ENCODE measurements at places on chromosomes 5 and 9.

DNA sequence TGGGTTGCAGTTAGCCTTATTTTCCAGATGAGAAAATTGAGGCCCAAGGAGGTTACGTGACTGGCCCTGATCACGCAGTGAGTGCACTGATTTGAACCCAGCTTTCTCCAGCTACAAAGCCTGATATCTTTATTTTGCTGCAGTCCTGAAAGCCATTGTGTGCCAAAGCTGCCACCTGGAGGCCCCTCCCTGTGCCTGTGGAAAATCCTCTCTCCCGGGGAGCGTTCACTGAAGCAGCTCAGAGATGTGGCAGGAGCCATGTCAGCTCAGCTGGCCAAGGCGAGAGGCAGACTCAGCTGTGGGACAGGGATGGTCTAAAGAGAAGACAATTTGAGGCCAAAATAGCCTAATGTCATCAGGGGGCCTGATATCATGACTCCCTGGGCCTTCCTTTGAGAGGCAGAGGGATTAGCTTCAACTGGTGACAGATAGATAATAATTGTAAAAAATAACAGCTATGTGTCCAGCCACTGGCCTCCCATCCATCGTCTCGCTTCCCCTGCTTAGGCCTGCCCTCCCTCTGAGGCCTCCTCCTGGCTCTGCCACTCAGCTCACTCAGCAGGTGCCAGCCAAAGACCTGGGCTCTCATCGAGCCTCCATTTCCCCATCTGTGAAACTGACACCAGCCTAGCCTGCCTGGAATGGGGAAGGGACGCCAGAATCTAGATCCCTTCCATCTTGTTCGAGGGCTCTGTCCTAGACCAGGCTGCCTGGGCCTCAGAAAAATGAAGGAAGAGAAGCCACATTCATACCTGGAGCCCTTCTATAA, 74.3 kb upstream of the GGTA1 start:
- no peak for DNase-seq

- no peak for DNase-seq
Measured at GRCh38 chr5:7374186-7374585, 21.8 kb upstream of the ADCY2 start.

- no peak for DNase-seq
Measured at GRCh38 chr9:119924736-119925135, 555.5 kb upstream of the BRINP1 start.

- no peak for DNase-seq
Measured at GRCh38 chr9:101514071-101514470, 19.6 kb upstream of the RNF20 start.

GRCh38 chr5:109309326-109310063, 100.3 kb downstream of the PJA2 start:
- DNase-seq: no peak

DNA sequence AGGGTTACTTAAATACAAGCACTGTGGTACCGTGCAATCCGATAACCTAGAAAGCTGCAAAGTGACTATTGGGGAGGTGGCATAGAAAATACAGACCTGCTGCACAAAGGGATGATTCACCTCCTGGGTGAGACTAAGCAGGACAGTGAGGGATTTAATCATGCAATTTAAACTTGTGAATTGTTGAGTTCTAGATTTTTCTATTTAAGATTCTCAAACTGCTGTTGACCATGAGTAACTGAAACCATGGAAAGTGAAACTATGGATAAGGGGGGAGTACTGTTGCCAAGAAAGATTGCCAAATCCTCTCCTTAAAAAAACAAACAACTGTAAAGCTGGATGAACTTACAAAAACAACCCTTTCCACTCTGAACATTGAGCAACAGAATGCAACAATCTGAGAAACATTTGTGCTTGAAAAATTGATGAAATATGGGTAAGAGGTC, 61.5 kb upstream of the NUDT12 start:
- DNase-seq: no peak

GRCh38 chr5:180908400-180908799, 9.4 kb downstream of the BTNL8 start:
- no peak for DNase-seq

GRCh38 chr5:99955006-99955405, 580.2 kb upstream of the FAM174A start:
- DNase-seq: no peak

- no peak for DNase-seq
Measured at GRCh38 chr5:71891856-71892255, 172.8 kb downstream of the CARTPT start.

DNA sequence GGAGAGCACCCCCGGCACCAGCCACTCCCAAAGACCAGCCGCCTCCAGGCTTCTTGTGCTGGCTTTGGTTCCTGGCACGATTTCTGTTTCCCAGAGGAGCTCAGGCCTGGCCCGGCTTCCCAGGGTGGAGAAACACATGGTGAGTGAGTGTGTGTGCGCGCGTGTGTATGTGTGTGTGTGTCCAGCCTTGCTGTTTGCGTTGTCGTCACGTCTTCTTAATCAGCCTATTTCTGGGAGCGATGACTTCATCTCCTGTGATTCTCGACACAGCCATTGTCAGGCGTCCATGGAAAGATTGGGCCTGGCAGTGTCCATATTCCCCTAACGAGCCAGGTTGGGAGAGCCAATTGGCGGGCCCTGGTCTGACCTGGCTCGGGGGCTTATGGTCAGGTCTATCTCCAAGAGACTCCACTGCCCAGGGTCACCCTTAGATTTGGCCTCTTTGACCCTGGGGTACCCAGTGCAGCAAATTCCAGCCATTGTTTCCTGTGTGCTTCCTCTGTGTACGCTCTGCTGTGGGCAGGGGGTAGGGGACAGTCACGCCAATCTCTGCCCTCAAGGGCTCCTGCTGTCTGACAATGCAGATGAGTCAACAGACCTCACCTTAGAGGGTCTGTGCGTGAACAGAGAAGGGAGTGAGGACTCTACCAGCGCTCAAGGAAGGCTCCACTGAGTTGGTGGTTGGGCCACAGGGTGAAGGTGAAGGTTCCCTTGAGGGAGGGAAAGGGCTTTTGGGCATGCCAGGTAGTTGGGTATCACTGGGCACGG, 73.8 kb downstream of the DAB2IP start:
- peak; percentile 83 for DNase-seq

GRCh38 chr9:68705531-68706362, 707 bp downstream of the PIP5K1B start:
- peak; percentile 76 for DNase-seq

DNA sequence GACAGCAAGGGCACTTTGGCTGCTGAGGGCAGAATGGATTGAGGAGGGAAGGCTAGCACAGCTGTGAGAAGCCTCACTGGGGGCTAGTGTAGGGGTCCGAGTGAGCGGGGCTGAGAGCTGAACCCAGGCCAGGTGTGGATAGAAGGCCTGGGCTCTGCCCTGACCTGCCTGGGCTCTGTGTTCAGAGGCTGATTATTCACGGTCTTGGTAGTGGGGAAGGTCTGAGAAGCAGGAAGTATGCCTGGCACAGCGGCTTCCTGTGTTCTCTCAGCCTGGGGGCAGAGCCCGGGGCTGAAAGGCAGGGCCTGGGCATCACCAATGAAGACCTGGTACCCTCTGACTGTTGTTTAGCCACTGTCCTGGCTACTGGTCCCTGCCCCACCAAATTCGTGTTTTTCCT, 136.4 kb upstream of the TBC1D2 start:
- no peak for DNase-seq

DNA sequence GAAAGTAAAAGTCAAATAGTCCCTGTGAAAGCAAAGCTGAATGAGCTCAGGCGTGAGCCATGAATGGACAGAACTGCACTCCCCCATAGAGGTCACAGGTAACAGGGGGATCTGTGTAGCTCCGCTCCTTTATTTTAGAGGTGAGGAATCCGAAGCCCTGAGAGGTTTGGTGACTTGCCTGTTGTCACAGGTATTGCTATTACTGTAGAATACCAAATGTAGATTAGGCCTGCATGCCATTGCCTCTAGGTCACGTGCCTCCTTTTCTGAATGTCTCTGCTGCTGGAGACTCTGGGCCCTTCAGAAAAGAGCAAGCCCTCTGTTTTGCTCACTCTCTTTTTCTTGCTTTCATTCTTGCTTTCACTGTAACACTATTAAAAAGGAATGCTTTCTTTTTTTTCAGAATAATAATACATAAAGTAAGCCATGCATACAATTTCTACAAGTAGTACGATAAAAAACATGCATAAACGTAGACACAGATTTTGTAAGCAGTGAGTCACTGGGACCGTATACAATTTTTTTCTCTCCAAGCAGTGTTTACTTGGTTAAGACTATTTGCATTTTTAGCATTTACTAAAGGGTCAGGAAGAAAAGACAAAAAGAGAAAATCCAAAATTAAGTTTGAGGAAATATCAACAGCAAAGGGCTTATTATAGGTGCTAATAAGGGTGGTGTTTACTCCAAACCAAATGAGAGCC, 568.7 kb upstream of the ADAMTS16 start:
- no peak for DNase-seq

GRCh38 chr5:79448336-79448735, 65.6 kb downstream of the HOMER1 start:
- no peak for DNase-seq

GRCh38 chr9:28620661-28621060, 1047.4 kb upstream of the C9orf72 start:
- DNase-seq: no peak

GRCh38 chr5:153491856-153492255, 1.4 kb downstream of the GRIA1 start:
- no peak for DNase-seq

GRCh38 chr5:32182463-32183063, 8.4 kb upstream of the GOLPH3 start:
- no peak for DNase-seq

- DNase-seq: no peak
Measured at GRCh38 chr5:86570427-86571083, 47.2 kb upstream of the COX7C start.

DNA sequence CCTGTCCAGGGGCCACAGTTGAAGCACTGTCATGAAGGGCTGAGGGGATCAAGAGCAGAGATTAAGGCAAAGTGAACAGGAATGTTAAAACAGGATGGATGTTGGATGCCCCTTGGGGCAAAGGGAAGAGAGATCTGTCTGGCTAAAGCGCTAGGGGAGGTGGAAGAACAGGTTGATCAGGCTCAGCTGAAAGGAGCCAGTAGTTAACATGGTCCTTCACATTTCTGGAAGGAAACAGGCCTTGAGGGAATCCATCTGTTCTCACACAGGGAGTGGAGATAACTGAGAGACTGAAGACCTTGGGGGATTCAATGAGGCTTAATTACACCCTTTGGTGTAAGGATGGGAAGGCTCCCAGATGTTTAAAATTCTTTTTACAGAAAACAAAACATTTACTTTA, 5.8 kb downstream of the HAPLN1 start:
- DNase-seq: no peak

DNA sequence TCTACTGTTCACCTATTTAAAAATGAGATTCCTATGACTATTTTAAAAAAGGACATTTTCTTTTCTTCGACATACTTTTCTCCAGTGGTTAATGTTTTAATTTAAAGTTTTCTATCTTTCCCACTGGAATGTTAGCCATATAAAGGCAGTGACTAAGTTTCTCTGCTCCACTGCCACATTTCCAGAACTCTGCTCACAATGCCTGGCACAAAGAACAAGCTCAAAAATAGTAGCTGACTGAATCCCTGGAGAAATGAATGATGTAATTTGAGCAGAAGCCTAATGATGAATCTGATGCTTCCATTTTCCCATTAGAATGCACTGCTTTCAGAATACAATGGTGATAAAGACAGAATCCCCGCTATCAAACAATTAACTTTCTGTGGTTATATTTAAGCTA, 817.8 kb downstream of the MTRR start:
- no peak for DNase-seq

GRCh38 chr9:4803670-4804530, 11.2 kb downstream of the RCL1 start:
- no peak for DNase-seq

- no peak for DNase-seq
Measured at GRCh38 chr5:103962023-103962422, 399.4 kb upstream of the NUDT12 start.

- DNase-seq: no peak
Measured at GRCh38 chr5:78515670-78516069, 132.9 kb downstream of the LHFPL2 start.

- DNase-seq: peak; percentile 8
Measured at GRCh38 chr5:172502410-172502809, 48.1 kb upstream of the SH3PXD2B start.

DNA sequence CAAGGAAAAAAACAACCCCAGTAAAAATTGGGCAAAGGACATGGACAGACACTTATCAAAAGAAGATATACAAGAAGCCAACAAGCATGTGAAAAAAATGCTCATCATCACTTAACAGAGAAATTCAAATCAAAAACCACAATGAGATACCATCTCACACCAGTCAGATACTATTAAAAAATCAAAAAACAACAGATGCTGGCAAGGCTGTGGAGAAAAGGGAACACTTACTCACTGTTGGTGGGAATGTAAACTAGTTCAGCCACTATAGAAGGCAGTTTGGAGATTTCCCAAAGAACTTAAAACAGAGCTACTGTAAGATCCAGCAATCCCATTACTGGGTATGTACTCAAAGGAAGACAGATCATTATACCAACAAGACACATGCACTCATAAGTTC, 157.4 kb downstream of the EDIL3 start:
- DNase-seq: no peak

DNA sequence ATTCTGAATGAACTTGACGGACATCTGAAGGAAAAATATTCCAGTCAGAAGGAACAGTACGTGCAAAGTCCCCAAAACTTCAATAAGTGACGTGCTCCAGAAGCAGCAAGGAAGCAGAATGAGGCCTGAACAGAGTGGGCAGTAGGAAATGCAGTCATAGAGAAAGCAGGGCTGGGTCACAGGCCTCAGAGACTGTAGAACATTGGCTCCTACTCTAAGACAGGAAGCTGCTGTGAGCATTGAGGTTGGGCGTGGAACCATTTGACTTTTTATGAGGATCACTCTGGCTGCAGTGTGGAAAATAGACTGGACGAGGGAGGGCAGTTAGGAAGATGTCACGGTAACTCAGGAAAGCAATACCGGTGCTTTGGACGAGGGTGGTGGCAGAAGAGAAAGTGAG, 64.0 kb downstream of the DOCK8 start:
- peak; percentile 68 for DNase-seq

GRCh38 chr5:62778316-62779009, 199.8 kb downstream of the LRRC70 start:
- no peak for DNase-seq

DNA sequence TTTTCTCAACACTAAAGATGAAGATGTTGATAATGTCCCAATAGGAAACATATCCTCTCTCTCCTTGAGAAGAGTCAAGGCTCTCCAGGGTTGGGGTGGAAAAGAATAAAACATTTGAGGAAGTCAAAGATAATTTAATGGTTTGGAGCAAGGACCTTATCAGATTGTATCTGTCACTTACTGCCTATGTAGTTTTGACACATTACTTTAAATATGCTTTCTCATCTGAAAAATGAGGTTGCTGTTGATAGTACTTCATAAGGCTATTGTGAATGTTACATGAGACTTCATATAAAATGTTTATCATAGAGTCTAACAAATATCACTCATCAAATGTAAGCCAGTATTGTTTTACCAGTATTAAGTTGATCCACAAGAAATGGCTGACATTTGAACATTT, 48.7 kb downstream of the BAAT start:
- DNase-seq: no peak

GRCh38 chr5:142428773-142429473, 104.1 kb upstream of the SPRY4 start:
- DNase-seq: no peak

All from Peyer's patch (tissue), 4 donors.